NCI-H774 (cell line): ENCODE measurements at places on chromosomes 13 and 19.

GRCh38 chr19:920051-920864 lies 3.1 kb downstream of the KISS1R start:
- peak; percentile 61 for DNase-seq

- no peak for DNase-seq
Observed at GRCh38 chr13:96089749-96090239, at the start of gene HS6ST3. HS6ST3 (plus strand) TSS chr13:96090107.

DNA sequence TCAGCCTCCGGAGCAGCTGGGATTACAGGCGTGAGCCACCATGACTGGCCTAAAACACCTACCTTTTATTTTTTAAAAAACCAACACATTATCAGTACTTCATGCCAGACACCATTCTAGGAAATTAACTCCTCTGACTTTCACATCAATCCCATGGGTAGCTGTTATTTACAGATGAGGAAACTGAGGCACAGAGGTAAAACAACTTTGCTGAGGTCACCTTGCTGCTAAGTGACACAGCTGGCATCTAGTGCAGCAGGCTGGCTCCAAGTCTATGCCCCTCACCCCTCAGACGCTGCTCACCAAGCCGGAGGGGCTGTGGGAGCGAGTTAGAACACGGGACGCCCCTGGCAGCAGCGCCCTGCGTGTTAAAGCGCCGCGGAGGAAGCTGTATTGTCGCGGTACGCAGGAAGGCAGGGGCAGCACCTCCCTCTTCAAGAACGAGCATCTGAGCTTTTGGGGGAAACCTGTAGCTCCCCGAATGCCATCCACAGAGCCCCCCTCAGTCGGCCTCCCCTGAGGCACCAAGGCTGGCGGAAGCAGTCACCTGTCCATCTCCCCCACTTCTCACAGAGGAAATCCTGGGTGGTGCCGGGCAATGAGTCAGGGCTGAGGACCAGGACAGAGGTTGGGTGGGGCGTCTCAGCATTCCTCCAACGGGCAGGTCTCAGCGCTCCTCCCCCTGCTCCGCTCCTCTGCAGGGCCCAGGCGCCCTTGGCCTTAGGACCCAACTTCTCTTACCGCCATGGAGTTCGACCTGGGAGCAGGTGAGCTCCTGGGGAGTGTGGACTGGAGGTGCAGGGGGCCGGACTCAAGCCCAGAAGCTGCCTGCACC lies at the start of gene C19orf33:
Gene C19orf33, plus strand, starts transcription at position 735 of the 835 bp plus-strand sequence. Its CDS starts 11 bp downstream, at position 746.
- DNase-seq: no peak

DNA sequence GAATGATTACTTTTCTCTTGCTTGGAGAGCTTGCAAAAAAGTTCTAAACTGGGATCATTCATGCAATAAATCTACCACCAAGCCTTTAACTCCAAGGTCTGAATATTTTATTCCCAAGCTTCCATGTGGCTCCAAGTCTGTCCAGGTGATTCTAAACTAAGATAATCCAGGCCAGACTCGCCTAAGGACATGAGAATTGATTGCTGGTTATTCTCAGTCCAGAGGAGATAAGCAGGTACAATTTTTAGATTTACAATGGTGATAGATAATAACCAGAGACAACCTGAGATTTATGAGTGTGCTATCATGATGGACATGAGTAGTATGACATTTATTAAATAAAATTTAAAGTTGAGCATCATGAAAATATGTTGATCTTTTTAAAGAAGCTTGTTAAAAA lies 156.5 kb upstream of the SPRY2 start:
- no peak for DNase-seq

DNA sequence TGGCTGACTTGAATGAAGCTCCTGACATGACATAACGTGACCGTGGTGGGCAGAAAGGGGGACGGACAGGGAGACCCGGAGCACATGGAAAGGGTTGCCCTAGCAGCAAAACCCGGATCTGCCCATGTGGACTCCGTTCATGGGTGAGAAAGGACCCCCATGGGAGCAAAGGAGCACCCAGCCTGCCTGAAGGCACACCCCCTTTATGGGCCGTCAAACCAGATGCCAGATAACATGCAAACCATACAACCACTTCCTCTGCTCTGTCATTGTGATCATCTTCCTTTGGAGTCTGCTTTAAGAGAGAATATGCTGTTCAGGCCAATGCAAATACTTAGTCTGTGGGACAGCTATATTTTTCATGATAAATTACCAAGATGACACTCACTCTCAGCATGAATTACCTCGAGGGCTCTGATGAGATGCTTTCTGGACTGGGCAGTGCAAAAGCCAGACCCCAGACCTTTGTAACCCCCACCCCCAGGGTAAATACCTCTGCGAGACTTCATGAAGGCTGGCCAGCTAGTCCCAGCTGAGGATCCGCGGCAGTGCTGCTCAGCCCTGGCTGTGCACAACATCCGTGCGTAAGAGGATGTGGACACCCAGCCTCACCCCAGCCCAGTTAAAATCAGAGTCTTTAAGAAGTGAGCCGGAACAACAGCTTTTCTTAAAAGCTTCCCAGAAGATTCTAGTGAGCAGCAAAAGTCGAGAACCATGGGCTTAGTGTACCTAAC lies 126.6 kb downstream of the USP12 start:
- DNase-seq: no peak

DNA sequence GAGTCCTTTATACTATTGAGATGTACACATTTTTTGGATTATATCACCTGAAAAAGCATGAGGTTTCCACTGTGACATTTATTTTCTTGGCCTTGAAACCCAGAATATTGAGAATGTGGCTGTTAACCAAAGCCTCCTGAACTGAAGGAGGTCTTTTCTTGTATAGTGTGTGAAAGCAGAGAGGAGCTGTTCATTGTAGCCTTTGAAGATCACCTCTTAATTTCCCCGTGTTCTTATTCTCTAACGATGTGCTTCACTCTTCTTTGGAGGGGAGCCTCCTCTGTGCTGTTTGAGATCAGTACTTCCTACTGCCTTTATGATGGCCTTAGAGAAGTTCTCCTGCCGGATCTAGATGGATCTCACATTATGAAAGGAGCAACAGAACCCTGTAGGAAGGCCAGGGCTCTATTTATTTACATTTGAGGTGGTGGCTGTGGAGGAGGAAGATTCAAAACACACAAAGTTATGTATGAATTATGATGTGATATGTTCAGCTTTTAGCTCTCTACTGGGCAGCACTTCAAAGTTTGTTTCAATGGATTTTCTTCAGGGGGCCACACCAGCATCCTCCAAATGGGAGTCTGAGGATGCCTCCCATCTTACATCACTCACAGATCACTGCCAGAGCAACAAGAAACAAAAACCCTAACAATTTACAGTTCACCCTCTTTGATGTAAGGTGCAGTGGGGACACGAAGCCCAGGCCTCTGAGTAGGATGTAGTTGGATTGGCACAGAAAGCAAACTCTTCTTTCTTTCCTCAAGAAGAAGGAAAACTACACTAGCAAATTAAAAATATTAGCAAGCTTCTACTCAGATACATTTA lies 322.3 kb downstream of the DLEU7 start:
- DNase-seq: no peak

- no peak for DNase-seq
Observed at GRCh38 chr13:28474491-28475134, 20.3 kb downstream of the FLT1 start.

- no peak for DNase-seq
Observed at GRCh38 chr19:49486710-49487276, 615 bp upstream of the RPL13A start.

DNA sequence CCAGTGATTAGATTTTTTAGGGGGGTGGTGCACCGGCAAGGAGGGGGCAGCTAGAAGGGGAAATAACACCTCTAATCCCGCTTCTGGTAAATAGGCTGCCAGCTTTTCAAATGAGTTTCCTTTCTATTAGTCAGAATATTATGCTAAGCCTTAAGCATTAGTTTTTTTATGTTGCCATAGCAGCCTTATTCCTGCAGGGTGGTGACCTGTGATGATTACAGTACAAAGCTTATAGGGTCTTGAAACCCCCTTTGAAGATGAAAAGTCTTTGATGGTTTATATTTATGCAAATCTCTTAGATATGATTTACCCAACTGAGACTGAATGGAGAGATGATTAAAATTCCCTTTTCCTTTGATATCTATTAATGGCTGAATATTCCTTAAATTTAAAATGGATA lies 109.8 kb downstream of the ZIC5 start:
- DNase-seq: no peak

- DNase-seq: no peak
Observed at GRCh38 chr19:12939975-12940423, 1.6 kb downstream of the CALR start.

DNA sequence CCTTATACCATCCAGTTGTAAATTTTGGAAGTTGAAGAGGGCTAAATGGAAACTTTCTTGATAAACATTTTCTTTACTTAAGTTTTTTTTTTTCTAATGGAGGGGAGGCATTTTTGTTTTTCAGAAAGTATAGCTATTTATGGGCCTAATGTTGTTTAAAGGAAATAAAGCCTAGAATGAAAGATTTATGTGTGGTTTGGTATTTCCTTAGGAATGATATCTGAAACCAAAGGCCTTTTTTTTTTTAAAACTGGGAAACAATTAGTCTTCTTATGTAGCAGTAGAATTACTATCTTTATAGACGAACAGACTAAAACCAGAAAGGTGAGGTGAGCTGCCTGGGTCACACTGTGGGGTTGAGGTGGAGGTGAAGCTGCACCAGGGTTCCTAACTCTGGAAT lies 80.1 kb downstream of the ESD start:
- DNase-seq: no peak

DNA sequence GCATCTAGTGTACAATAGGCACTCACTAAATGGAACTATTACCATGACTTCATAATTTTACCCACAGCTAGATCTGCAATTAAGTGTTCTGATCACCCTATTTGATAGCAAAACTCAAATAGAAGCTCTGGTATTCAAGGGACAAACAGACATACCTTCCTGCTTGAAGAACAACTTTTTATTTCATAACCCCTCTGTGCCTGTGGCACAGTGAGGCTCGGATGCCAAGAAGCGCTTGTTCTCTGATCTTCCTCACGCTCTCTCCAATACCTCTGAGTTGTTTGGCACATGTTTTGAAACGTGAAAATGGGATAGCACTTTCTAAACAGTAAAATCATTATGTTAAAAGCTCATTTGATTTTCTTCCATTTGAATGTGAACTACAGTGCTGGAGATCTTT lies 232.0 kb downstream of the KLF5 start:
- no peak for DNase-seq

GRCh38 chr19:44176590-44176989 lies 11.7 kb downstream of the ZNF226 start:
- no peak for DNase-seq

DNA sequence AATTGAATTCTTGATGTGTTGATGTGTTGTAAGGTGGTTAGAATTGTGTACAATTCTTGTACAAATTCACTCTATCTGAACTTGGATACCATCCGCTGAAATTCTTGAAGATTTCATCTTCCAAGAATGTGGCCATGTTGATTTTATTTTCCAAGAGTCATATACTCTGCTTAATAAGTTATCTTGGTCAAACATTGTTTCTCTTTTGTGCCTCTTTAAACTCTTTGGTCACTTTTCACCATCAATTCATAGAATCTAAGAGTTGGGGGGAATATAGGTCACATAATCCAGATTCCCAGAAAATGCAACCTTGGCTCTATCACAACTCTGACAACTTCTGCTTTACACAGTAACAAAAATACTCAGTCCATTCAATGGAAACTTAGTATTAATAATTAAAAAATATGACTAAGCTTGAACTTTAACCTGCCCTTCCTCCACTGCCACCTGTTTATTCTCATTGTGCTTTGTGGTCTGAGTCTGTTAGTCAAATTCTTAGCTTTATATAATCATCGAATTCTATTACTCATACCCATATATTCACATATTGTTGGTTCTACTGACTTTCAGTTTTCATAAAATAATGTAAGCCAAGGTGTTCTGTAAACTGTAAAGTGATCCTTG lies 373.2 kb downstream of the LMO7 start:
- no peak for DNase-seq

DNA sequence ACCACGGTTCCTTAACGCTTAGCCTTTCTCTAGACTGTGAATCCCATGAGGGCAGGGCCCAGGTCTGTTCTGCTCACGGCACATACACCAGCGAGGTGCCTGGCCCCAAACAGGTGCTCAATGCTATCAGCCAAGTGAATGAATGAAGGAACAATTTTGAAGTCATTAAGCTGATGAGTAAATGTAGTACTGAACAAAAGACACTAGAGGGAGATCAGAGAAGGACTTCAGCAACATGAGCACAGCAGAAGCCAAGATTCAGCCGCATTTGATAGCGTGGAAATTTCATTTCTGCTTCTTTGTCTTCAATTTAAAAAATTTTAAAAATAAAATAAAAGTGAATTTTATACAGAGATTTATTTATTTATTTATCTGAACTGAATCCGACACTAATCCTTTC lies 20.1 kb upstream of the MYO16 start:
- no peak for DNase-seq

GRCh38 chr19:17807731-17808316 lies 12.9 kb downstream of the B3GNT3 start:
- no peak for DNase-seq

- DNase-seq: no peak
Observed at GRCh38 chr19:34128558-34129250, 43.6 kb upstream of the LSM14A start.
